ENCODE measurements at places on chromosomes 7 and 10. TPM values are rescaled to one million over a fixed set of nuclear protein-coding genes. Genes with fewer than 3 reads are reported as not detected.

Gene DNAH11
- total RNA-seq, result not detected

Gene PLXDC2
- 8.0 TPM for total RNA-seq

Gene TMEM254
- 13.1 TPM for total RNA-seq

Gene NRP1
- total RNA-seq, result 2.0 TPM

Gene CDK14
- total RNA-seq, result 5.1 TPM

Gene HMX3
- not detected for total RNA-seq

Gene PPP1R17
- total RNA-seq, result not detected

Gene CFAP58
- 0.36 TPM for total RNA-seq

Gene HOXA13
- total RNA-seq, result not detected

Gene FANK1
- 1.4 TPM for total RNA-seq

Gene STEAP1B
- 37.9 TPM for total RNA-seq

Gene AS3MT
- 9.6 TPM for total RNA-seq

Gene BPGM
- total RNA-seq, result 32.6 TPM
